ENCODE measurements at places on chromosomes 6 and 20.

DNA sequence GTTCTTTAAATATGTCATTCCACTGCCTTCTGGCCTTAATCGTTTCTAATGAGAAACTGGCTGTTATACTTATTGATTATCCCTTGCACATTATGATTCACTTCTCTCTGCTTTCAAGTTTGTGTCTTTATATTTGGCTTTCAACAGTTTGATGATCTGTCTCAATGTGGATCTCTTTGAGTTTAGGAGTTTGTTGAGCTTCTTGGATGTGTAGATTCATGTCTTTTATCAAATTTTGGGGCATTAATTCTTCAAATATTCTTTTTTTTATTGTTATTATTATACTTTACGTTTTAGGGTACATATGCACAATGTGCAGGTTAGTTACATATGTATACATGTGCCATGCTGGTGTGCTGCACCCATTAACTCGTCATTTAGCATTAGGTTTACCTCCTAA lies 29.3 kb downstream of the ZBTB9 start:
- no peak for DNase-seq

GRCh38 chr6:36120539-36120938 lies 9.8 kb upstream of the MAPK13 start:
- DNase-seq: no peak

DNA sequence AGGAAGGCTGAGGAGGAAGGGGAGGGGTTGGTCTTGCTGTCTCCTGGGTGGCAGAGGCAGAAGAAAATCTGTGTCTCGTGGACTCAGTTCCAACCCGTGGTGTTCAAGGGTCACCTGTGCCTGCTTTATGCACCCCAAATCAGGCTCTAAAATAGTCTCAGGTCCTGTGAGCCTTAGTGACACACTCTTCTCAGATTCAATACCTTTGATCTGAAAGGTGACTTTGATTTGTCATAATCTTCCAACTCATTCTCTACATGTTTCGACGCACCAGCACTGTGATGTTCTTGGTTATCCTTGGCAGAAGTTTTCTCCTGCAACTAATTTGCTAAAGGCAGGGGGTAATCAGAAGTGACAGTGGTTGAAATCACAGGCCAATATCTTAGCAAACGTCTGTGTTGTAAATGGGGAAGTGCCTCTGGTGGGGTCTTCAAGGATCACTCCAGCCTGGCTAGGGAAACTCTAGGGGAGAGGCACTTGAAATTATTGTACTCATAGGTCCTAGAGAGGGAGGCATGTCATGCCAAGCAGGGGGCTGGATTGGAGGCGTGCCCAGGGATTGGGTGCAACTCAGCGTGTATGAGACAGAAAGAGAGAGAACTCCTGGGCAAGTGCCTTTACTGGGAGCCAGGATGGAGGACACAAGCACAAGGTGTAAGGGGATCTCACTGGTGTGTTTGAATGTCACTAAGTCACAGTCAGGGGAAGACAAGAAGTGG lies 19.0 kb upstream of the PRND start:
- no peak for DNase-seq

DNA sequence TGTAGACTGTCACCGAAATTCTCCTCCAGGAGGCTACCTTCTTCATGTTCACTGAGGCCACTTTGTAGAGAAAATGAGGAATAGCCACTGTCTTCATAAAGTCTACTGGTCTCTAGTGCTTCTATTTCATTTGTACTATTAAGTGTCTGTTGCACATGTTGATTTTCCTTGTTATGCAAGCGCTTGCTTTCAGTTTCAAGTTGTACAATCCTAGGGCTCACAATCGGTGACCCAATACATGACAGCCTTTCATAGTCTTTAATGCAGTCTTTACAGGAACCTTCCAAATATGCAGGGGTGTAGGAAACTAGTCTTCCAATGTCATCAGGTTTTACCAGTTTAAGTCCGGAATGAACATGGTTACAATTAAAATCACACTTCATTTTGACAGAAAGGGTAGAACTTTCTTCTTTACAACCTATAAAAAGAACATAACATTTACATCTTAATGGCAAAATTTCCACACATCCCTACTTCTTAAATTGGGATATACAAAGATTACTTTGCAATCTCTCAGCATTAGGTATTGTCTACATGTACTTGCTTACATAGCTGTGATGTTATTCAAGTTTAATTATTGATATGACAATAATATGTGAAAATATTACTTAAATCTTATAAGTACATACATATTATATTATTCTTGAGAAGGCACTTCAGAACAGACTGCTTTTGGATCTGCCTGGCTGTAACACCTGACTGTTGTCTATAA lies 7.5 kb downstream of the FBXO5 start:
- DNase-seq: no peak

GRCh38 chr6:52526634-52527033 lies 50.2 kb downstream of the TRAM2 start:
- no peak for DNase-seq

DNA sequence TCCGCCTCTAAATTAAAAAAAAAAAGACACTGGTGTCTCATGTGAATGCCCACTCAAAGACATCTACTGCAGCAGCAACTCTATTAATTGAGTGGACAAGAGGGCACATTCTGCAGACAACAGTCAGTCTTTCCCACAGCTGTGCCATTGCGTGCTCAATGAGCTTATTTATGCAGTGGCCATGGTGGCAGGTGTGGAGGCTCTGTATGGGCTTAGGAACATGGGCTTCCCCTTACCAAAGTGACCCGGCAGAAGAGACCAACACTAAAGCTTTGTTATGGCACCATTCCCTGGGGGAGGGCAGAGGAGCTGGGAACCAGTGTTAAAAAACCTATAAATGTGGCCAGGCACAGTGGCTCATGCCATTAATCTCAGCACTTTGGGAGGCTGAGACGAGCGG lies 4.2 kb upstream of the VAPB start:
- DNase-seq: no peak

- DNase-seq: no peak
These were observed 128.4 kb downstream of the BCKDHB start for GRCh38 chr6:80234908-80235307.
